ENCODE measurements at places on chromosomes 7 and 10.

- no peak for DNase-seq
Measured at GRCh38 chr10:22453948-22454591, 108.8 kb downstream of the SPAG6 start.

DNA sequence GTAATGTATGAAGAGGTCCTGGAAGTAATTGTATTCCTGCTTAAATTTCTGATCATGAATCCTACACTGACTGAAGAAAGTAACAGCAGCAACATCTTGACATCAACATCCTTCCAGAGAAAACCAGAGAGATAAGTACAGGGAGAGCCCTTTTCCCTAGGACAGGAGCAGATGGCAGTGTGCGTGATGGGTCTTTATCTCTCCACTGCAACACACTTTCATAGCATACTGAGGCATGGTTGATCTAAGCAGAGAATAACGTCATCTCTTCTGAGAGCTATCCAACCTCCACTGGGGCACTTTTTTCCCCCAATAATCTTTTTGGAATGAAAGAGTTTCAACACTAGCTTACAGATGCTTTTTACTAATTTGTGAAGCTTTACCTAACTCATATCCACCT, 342 bp downstream of the OR2A25 start:
- no peak for DNase-seq

- DNase-seq, result no peak
Measured at GRCh38 chr7:111985798-111986197, 220.4 kb downstream of the DOCK4 start.

GRCh38 chr7:30846378-30846777, 65.3 kb upstream of the AQP1 start:
- no peak for DNase-seq

DNA sequence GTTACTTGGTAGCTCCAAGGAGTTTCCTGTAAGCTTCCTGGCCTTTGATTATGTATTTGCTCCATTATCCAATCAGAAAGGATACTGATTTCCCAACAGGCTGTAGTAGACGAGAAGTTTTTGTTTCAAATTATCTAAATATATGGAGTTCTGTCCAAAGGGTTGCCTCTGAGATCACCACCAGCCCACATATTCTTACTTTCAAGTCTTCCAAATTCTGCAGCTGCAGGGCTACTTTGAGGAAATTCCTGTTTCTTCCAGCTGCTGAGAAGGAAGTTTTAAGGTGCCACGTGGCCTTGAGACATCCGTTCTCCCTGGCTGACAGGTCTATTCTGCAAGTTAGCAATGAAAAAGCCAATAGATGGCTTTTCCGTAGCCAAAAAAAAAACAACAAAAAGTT, 286.0 kb downstream of the TWIST1 start:
- DNase-seq, result no peak

DNA sequence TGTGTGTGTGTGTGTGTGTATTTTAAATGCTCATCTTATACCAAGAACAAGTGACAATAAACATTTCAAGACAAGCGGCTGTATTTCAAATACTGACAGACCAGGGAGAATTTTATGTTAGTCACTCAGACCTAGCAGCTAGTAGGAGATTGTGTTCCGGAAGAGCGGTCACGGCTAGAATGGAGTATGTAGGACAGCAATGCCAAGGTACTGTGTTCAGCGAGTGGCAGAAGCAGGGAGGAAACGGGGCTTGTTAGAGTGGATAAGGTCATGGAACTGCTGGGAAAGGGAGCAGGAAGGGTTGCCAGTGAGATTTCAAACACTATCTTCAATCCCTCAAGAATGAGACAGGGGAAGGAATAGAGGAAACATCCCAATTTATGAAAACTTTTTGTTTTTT, 260.5 kb upstream of the PITRM1 start:
- DNase-seq, result no peak

DNA sequence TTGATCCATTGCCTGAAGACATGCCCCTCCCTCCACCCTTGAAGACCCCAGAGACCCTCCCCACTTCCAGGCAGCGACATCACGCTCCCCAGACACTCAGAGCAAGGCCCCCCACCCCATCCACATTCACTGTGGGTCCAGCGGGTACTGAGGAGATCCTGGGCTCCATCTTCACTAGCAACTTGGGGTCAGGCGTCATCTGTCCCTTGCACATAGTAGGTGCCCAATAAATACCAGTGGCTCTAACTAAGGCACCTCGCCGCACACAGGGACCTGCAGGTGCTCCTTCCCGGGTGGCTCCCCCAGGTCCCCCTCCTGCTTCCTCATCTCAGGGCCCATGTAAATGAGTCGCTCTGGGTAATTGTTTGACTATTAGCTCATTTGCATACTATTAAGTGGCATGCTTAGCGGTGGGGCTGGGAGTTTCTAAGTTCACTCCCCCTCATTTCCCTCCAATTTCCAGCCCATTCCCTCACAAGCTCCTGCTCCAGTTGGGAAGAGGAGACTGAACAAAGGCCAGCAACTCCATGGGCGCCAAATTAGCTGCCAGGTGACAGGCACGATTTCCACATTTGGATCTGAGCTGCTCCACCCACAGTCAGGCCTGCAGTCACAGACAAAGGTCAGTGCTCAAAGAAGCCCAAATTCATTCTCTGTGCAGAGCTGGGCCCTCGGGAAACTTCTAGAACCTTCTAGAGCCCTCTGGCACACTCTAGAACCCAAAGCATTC, 29.7 kb downstream of the EBF3 start:
- DNase-seq, result no peak

- no peak for DNase-seq
Measured at GRCh38 chr7:103640031-103640779, 194.2 kb upstream of the SLC26A5 start.

- DNase-seq, result no peak
Measured at GRCh38 chr7:151198945-151199848, 11.1 kb downstream of the H2BK1 start.
